ENCODE measurements at places on chromosomes 16 and 17.

GRCh38 chr17:74953134-74953687 is 17.5 kb downstream of the OTOP3 start:
- no peak for DNase-seq

DNA sequence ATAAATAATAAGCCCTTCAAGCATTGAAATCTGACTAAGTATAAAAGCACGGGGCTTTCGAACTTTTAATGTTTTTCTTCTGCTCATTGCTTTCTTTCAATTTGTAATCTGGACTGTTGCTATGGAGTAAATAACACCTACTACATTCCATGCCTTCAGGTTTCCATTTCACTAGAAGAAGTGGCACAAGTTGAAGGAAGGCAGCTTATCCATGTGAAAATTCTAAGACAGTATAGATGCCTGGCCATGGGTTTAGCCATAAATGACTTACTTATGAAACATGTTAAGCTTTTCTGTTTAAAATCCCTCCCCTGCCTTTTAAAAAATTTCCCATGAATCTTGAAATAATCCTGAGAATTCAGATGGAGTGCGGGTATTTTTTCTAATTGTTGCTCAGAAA is 30.6 kb downstream of the KCNJ16 start:
- DNase-seq: no peak

DNA sequence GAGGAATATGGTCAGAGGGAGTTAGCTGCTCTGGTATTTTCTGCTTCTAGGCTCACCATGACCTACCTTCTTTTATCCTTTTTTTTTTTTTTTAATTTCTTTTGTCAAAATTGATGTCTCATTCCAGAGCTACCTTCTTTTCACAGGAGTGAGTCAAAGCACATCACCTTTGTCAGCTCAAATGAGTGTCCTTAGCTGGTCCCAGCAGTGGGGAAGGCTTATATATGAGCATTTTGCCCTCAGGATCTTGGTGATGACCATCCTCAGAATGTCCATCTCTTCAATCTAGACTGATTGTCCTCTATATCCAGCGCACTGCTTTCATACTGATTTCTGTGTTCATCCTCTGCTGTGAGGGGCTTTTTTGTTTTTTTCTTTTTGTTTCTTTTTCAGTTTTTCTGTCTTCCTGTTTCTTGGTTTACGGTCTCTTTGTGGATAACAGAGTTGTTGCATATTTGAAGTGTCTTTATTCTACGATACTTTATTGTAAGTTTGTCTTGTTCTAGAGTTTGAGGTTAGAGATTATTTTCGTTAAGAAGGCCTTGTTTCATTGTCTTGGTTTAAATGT is 24.9 kb downstream of the CBFB start:
- DNase-seq: no peak

- no peak for DNase-seq
These were observed 31.2 kb downstream of the ABCC3 start for GRCh38 chr17:50665838-50666237.

DNA sequence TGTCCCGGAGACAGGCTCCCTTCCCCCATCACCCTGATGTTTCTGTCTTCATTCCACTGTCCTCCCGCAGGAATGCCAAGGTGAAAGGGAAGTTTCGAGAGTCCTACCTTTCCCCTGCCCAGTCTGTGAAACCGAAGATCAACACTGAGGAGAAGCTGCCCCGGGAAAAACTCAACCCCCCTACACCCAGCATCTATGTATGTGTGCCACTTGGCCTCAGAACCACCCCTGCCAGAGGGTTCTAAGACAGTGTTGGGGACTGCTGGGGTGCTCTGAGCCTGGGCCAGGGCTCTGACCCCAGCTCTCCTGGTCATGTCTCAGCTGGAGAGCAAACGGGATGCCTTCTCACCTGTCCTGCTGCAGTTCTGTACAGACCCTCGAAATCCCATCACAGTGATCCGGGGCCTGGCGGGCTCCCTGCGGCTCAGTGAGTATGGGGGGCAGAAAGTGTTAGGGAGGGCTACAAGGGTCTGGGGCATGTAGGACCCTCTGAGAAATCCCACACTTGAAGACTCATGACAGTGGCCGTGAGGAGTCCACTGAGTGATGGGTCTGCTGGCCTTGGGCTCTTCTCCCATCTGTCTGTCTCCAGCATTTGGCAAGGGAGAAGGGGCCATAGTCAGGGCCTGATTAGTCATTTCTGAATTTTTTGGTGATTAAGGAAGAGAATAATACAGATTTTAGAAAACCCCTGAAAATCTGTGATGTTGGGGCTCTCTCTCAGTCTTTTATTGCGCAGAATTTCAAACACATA is 4.9 kb upstream of the TMEM88 start:
- no peak for DNase-seq

GRCh38 chr17:50469208-50469605 is 527 bp upstream of the CHAD start:
- DNase-seq: no peak

DNA sequence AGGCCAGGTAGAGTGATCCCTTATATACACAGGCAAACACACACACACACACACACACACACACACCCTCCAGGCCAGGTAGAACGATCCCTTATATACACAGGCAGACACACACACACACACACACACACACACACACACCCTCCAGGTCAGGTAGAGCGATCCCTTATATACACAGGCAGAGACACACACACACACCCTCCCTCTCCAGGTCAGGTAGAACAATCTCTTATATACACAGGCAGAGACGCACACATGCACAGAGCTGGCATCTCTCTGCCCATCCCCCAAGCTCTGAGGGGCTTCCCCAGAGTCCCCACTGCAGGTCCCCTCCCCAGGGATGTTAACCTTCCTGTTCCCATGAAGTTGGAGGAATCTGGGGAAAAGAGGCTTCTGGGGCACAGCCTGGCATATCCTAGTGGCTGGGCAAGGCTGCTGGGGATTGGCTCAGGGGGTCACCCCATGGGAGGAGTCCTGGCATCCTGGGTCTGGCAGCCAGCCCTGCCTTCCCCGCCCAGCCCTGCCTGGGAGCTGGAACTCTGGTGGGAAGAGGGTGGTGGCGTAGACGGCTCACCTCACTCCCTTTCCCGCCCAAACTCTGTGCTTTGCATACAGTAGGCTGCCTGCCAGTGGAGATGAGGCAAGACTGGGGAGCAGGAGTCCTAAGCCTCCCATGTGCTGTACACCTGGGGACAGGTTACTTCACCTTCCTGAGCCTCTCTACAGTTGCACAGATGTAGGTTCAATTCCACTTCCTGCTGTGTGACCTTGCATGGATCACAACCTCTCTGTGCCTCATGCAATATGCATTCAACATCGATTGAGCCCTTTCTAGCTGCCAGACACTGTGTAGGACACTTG is 41.8 kb downstream of the TEKT5 start:
- DNase-seq: no peak

- no peak for DNase-seq
These were observed 333 bp upstream of the NOG start for GRCh38 chr17:56593086-56593645.

DNA sequence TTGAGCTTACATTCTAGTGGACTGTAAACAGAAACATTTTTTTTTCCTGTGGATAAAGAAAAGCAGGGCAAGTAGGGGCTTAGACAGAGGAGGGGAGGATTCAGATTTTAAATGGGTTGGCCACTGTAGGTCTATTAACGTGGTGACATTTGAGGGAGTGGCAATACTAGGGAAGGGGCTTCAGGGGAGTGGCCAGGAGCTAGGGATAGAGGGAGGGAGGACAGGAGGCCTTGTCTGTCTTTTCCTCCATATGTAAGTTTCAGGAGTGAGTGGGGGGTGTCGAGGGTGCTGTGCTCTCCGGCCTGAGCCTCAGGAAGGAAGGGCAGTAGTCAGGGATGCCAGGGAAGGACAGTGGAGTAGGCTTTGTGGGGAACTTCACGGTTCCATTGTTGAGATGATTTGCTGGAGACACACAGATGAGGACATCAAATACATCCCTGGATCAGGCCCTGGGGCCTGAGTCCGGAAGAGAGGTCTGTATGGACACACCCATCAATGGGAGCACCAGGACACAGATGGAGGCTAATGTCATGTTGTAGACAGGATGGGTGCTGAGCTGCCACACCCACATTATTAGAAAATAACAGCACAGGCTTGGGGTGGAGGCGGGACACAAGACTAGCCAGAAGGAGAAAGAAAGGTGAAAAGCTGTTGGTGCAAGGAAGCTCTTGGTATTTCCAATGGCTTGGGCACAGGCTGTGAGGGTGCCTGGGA is 6.5 kb upstream of the HBM start:
- DNase-seq: no peak

DNA sequence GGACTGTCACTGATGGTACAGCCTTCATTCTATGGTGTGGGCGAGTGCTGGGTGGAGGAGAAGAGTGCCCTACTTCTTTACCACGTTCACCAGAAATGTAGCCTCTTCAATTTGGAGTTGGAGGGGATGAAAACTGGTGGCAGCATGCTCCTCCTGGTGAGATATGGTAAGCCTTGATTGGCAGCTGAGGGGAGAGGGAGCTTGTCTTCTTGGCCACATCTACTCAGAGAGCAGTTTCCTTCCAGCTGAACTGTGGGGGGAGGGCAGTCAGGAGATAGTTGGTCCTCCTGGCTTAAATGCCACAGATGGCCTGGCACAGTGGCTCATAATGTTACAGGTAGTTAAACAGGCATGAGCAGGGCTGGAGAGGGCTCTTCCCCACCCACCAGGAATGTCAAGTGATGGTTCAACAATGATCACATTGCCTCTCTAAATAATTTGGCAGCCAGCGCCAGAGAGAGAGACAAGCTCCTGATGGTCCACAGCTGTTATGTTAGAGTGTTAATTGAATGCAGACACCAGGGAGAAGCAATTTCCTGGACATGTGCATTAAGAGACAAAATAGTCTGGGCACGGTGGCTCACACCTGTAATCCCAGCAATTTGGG is 9.0 kb upstream of the MAPK3 start:
- DNase-seq: no peak

GRCh38 chr16:53515259-53515658 is 12.2 kb upstream of the AKTIP start:
- DNase-seq: no peak

GRCh38 chr17:81154961-81155360 is 10.3 kb upstream of the PVALEF start:
- DNase-seq: no peak

GRCh38 chr16:19499481-19499880 is 22.4 kb downstream of the GDE1 start:
- DNase-seq: no peak

GRCh38 chr17:63598281-63598680 is 2.4 kb upstream of the TACO1 start:
- DNase-seq: no peak

- no peak for DNase-seq
These were observed 33.7 kb upstream of the HSBP1 start for GRCh38 chr16:83774066-83774465.

DNA sequence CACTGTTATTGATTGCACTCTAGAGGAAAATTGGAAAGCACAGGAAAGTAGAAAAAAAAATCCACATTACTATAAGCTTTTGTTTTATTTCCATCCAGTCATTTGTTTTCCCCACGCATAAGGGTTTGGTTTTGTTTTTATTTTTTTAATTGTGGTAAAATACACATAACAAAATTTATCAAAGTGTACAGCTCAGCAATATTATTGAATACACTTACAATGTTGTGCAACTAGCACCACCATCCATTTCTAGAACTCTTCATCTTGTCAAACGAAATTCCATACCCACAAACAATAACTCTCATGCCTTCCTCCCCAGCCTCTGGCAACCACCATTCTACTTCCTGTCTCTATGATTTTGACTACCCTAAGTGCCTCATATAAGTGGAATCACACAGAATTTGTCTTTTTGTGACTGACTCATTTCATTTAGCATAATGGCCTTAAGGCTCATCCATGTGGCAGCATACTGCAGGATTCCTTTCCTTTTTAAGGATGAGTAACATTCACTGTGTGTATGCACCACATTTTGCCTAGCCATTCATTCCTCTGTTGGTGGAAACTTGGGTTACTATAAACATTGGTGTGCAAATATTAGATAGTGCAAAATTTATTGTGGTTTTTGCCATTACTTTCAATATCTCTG is 11.1 kb downstream of the SPPL2C start:
- DNase-seq: no peak

DNA sequence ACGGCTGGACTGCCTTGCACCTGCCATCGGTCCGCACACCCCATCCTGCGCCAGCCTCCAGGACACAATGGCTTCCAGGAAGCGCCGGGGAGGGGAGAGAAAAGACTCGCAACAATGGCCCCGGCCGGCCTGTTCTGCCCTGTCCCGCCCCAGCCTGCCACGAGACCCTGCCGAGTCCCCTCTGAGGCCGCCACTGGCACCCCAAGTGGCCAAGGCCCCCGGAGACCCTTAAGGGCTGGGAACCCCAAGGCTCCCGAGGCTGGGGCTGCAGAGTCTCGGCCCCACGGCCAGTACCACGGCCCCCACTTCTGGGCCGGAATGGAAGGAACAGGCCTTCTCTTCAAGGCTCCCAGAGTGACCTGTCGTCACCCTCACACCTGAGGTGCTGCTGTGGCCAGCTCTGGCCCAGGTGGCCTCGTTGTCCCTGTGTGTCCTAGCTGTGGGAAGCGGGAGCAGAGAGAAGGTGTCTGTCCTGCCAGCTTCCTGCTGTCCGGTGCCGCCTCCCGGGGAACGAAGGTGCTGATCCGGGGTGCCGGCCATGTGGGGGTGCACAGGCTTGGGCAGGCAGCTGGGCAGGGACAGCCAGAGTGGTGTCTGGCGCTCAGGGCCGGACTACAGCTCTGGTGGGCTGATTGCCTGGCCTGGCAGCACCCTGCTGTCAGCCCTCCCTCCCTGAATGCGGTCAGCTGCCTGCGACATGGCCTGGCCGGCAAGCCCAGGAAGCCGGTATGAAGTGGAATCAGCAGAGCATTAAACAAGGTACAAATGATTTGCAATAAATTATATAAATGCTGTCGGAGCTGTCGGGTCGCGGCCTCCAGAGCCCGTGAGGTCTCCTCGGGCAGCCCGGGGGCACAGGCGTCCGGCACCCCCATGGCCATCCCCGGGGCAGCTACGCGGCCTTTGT is 8.2 kb upstream of the CACNA1H start:
- DNase-seq: no peak

- DNase-seq: no peak
These were observed 40.5 kb downstream of the FTO start for GRCh38 chr16:53744449-53744848.

GRCh38 chr16:68860978-68861892 is 17.9 kb downstream of the TANGO6 start:
- no peak for DNase-seq

GRCh38 chr17:62112229-62112628 is 47.2 kb upstream of the MED13 start:
- DNase-seq: no peak

GRCh38 chr16:55566432-55567175 is at the start of gene CAPNS2:
CAPNS2 (plus strand) TSS chr16:55566684; CDS start chr16:55566757, 73 bp downstream.
- DNase-seq: no peak

DNA sequence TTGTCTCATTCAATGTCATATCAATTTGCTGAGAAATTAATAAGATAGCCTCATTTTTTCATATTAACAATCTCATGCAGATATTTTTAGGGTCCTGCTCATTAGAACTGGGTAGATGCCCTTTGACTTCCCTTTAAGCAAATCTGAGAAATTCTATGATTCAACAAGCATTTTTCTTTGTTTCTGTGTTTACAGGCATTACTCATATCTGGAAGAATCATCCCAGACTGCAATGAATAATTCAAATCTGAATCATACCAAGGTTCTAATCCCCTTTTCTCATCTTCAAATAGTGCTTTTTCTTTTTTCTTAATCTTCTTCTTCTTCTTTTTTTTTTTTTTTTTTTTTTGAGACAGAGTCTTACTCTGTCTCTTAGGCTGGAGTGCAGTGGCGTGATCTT is 69.2 kb upstream of the KIFC3 start:
- DNase-seq: no peak

GRCh38 chr16:9469512-9469911 is 378.1 kb downstream of the HAPSTR1 start:
- no peak for DNase-seq

Data from cortex of kidney (tissue), 1 donor.